NCI-H1930 (cell line): ENCODE measurements at places on chromosomes 2 and 18.

- no peak for DNase-seq
Measured at GRCh38 chr2:69946351-69947324, 14.8 kb downstream of the ASPRV1 start.

DNA sequence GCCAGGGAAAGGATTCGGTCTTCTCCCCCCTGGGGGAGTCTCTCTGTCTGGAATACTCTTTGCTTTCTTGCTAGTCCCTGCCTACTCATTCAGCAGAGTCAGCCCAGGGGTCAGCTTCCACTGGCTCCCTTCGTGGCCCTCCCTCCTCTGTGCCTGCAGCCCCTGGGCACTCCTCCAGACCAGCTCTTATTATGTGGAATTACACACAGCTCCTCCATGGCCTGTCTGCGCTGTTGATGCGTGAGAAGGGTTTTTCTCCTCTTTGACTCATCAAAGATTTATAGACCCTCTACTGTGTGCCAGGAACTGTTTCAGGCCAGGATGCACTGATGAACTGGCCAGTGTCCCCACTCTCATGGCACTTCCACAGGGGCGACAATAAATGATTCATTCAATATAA, 44.4 kb downstream of the ST8SIA5 start:
- no peak for DNase-seq

DNA sequence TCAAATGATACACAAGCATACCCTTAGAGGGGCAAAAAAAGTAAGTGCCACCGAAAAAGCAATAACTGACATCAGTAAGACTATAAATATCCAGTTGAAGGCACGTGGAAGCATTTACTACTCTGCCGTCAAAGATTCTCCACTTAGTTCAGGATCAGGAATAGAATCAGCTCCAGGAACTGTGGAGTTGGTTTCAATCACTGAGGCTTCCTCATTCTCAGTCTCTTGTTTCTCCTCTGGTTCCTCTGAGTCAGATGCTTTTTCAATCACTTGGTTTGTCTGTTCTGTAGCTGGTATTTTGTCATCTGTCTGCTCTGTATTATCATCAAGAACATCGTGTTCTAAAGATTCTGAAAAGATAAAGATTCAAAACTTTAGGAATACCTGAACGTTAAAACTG, 72.2 kb downstream of the LNPK start:
- DNase-seq = no peak

DNA sequence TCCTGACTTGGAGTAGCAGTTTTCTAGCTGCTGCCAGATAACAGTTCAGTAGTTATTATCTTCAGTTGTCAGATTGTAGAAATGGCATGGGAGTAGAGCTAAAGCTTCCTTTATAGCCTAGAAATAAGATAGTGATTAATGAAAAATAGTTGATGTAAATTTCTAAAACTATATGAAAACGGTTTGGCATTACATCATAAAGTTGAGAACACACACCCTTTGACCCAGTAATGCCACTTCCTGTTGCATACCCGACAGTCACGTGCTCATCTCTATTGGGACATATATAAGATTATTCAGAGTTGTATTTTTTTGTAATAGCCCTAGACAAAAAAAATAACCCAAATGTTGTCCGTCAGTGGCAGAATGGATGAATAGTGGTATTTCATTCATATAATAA, 39.4 kb upstream of the ASB1 start:
- no peak for DNase-seq

DNA sequence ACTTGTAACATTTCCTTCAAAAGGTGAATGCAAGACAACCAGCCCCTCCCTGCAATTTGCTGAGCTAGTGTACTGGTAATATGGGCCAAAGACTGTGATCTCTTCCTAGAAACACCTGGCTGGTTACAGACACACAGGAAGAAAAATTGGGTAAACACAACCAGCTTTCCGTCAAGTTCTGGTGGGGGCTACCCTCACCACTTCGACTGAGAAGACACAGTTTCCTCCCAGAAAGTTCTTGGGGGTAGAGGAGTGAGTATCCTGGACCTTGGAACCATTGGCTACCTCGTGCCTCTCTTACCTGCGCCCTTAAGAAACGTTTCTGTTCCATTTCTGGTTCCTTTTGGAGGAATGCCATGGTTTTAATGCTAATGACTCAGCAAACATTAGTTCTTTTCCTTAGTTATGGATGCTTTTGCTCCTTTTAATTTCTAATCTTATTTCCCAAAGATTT, 120.9 kb upstream of the DLX2 start:
- DNase-seq = no peak

- DNase-seq = no peak
Measured at GRCh38 chr2:119701352-119701751, 22.4 kb downstream of the TMEM177 start.

DNA sequence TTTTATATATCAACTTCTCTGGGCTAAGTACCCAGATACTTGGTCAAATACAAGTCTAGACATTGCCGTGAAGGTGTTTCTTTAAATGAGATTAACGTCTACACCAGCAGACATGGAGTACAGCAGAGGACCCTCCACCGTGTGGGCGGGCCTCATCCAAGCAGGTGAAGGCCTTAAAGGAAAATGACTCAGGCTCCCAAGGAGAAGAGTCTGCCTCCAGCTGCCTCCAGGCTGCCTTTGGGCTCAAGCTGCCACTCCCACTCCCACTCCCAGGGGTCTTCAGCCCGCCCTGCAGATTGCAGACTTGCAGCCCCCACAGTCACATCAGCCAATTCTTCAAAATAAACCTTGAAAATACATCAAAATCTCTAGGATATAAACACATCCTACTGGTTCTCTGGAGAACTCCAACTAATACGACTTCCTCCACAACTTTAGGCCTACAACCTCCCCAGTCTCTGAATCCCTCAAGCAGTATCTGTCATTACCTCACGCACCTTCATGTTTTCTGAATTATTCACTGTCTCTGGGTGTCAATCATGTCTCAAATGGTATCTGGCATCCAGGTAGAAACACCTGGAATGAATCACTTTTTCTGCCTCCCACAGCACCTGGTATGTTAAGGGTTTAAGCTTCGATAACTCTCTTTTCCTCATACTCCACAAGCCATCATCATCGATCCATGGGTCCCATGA, 6.9 kb downstream of the ITGB1BP1 start:
- no peak for DNase-seq

- DNase-seq = no peak
Measured at GRCh38 chr18:74281011-74281979, 10.5 kb downstream of the CYB5A start.

DNA sequence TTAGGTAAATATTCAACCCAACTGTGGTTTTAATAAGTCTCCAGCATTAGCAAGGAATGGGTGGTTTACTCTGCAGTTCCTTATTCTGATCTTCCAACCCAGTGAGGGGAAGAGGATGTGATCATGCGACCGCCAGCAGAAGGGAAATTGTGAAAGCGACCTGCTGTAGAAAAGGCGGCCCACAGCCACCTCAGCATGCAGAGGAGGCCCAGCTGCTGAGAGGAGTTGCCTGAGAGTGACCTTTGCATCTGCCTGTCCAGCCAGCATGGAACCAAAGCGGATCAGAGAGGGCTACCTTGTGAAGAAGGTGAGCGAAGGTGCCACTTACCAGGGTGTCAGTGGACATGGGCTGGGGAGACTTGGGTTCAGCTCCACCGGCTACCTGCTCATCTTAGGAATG, at the start of gene PLEK:
PLEK (plus strand) TSS at position 196 of the 400 bp plus-strand sequence; CDS start at position 266, 70 bp downstream.
- no peak for DNase-seq

DNA sequence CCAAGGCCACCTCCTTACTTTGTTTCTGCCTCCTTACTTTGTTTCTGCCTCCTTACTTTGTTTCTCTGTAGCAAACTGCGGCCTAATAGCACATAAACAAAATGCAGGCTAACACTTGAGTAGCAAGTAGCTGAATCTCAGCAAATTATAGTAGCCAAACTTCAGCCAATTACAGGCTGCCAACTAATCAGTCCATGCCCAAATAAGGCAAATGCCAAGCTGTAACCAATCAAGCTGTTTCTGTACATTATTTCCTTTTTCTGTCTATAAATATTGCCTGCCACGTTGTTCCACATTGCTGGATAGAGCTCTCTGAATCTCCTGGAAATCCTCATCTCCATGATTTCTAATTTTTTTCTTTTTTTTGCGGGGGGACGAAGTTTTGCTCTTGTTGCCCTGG, 28.7 kb upstream of the FRZB start:
- no peak for DNase-seq

DNA sequence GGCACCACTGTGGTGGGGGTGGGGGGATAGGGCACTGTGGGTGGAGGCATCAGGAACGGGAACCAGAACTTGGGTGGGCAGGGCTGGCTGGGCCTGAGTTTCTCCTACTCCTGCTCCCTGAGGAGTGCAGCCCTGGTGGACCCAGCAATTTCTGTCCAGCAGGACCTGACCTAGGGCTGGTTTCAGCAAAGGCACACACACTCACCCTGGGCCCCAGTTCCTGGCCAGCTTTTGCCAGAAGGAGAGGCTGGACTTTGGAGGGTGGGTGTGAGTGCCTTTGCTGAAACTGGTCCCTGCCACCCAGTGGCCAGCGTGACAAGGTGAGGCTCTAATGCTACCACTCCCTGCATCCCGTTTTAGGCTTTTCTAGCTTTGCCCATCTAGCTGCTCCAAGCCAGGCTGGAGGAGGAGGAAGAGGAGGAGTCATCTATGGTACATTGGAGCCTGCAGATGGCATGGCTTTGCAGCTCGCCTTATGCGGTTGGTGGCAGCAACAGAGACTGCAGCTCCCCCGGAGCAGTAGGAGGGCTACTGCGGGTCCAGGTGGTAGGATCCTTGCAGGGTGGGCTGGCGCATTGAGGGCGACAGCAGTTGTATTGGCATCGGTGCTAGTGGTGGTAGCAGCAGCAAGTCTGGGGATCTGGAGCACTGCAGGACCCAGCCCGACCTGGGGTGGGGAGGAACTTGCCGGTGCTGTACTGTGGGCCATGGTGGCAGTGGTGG, 40.4 kb upstream of the IMP4 start:
- DNase-seq = no peak

- no peak for DNase-seq
Measured at GRCh38 chr18:10286580-10287150, 167.8 kb upstream of the APCDD1 start.

DNA sequence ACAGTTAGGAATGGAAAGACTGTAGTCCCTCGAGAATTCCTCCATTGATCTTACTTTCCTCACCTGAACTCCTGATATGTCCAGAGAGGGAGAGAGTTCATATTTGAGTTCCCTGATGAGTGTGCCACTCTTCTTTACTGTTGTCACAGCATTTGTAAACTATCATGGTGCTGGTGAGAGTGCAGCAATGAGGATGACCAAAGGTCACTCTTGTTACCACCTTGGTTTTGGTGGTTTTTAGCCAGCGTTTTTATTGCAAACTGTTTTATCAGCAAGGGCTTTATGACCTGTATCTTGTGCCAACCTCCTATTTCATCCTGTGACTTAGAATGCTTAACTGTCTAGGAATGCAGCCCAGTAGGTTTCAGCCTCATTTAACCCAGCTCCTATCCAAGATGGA, 1062.5 kb downstream of the BCL11A start:
- no peak for DNase-seq

- no peak for DNase-seq
Measured at GRCh38 chr2:106734165-106734564, 151.8 kb downstream of the ST6GAL2 start.

DNA sequence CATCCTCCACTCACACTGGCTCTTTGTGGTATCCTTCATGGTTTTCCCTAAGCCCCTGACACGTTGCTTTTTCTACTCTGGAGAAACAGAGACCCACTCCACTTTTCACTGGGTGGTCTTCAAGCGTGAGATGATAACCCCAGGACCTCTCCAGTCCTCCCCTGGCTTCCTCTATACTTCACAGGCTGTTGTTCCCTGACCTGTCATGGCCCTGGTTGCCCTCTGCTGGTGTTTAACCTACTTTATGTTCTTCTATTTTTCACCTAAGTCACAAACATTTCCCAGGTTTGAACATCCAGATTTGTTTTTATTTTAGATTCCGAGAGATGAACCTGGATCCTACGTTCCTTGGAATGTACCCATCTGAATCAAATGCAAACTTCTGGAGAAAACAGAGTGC, 84.5 kb downstream of the AOX1 start:
- DNase-seq = no peak

GRCh38 chr2:65227020-65227455, 593 bp upstream of the ACTR2 start:
- no peak for DNase-seq

- no peak for DNase-seq
Measured at GRCh38 chr18:2482706-2483475, 88.4 kb downstream of the METTL4 start.

- DNase-seq = no peak
Measured at GRCh38 chr2:156435396-156435717, 822 bp upstream of the GPD2 start.

DNA sequence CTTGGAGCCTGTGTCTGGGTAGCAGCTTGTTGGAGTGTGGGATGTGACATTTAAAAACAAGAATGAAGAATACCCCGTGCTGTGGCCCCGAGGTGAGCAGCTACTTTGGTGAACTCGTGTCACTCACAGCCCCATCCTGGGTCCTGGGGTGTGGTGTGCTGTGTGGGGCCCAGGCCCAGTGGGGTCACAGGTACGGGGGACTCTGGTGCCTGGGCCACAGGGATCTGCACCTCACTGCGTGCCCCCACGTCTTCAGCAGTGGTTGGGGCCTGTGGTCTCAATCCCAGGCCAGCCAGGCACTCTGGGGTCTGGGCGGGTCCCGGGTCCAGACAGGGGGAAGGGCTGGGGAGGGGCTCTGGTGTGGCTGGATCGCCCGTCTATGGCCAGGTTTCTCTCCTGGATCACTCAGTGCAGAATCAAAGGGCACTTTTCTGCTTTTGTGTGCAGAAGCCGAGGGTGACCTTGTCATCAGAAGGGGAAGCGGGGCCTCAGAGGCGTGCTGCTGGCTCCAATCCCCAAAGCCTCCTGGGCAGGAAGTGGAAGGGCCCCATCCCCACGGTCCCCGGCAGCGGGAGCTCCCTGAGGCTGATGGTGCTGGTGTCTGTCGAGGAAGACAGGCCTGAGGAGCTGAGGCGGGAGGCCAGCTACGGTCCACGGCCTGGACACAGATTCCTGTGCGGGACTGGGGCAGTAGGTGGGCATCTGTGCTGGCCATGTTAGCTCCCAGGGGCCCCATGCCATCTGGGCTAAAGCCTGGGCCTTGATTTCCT, 1.4 kb downstream of the GPR35 start:
- no peak for DNase-seq

GRCh38 chr18:23237524-23238151, 102.4 kb downstream of the CABLES1 start:
- DNase-seq = no peak

DNA sequence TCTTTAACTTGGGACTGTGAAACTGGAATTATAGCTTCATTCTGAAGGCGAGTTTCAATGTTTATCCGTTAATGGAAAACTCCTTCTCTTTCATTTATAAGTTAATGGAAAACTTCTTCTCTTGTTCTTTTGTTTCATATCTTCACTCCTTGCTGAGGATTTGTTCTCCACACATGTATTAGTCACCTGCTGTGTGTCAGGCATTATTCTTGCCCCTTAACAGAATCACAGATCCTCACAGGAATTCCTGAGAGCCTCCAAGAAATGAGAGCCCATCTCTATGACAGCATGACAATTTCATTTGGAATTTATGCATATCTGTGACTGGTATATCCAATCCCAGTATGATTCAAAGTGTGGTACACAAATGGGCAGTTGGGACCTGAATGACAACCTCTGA, 545.8 kb downstream of the BCL11A start:
- no peak for DNase-seq

- DNase-seq = no peak
Measured at GRCh38 chr2:172578860-172579512, 23.1 kb downstream of the PDK1 start.
